ENCODE measurements at places on chromosomes 11 and 22.

DNA sequence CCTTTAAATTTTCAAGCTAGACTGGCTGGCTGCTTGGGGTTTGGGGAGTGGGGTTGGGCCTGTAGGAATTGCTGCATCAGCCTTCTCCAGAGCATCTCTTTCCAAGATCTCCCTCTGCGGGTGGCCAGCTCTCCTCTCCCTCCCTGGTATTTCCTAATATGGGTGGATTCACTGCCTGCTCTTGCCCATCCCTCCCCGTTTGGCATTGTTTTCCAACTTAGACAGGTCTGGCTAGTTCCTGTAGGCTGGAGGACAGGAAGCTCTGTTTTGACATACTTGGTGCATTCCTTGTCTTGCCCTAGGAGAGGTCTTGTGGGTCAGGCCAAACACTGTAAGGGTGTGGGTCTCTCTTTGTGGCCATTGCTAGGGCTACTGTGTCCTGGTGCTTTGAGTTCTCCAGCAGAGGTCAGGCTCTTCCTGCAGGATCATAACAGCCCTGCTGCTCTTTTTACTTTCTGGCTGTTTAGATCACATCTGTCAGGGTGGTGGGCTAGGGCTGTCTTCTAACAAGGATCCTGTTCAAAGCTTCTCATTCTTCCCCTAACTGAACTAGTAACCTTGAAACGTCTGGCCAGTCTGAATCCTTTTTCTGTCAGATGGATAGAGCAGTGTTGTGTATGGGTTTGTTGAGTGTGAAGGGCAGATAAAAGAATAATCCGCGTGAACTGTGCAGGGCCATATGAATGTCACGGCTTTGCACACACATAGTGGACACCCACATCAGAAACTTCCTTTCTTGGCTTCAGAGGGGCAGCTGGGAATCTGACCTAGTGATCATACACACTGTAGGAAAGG, 18.3 kb upstream of the MICALL1 start:
- peak; percentile 55 for DNase-seq

DNA sequence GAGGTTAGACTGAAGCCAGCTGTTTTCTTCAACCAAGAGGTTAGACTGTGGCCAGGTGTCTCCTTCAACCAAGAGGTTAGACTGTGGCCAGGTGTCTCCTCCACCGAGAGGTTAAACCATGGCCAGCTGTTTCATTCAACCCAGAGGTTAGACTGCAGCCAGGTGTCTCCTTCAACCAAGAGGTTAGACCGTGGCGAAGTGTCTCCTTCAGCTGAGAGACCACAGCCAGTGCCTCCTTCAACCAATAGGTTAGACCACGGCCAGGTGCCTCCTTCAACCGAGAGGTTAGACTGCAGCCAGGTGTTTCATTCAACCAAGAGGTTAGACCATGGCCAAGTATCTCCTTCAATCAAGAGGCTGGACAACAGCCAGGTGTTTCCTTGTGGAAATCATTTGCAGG, 498.1 kb downstream of the TBC1D22A start:
- no peak for DNase-seq

DNA sequence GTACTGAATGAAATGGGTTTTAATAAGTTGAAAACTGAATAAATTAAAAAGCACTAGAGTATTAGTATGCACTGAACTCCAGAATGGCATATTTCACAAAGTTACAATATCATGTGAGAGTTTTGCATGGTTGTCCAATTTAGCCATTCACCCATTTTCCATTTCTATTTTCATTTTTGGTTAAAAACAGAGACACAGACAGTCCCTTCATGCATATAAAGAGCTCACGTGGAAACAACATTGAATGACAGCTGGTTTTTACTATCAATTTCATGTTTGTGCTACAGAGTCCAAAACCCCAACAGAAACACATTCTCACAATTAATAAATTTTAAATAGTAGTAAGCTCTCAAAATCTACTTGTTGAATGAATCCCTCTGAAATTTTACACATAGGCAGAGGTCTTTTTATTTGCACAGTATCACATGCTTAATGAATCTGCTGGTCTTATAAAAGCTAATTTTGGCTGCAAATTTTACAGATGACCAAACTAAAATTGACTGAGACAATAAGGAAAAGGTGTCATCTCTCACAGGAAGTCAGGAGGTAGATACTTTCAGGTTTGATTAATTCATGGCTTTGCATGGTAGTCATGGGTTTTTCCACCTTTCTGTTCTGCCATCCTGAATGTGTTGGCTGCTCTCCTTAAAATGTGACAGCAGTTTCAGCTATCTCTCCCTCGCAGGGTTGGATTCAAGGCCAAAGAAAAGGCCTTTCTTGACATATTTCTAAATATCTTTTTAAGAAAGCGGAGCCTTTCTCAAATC, 20.6 kb upstream of the DDI1 start:
- no peak for DNase-seq

DNA sequence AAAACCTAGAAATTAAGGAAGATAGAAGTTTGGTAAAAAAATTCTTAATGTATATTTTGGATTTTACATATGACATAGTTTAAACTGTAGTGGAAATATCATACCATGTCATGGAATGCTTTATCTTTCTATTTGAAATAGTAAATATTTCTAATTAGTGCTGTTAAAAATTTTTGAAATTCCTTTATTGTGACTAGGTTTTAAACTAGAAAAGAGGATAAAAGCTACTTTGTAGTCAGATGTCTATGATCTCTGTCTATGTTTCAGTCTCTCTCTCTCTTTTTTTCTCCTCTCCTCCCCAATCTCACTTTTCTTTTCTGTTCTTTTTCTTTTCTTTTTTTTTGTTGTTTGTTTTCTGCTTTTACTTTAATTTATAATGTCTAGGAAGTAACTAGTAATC, 226.2 kb downstream of the TMEM135 start:
- DNase-seq = no peak

- DNase-seq = no peak
Observed at GRCh38 chr11:6402561-6402981, 12.3 kb downstream of the SMPD1 start.

GRCh38 chr11:128603003-128603696, 15.8 kb upstream of the ETS1 start:
- no peak for DNase-seq

GRCh38 chr22:32354360-32355351, 3.0 kb upstream of the RFPL3 start:
- peak; percentile 52 for DNase-seq

GRCh38 chr11:128689591-128689947, 4.3 kb upstream of the FLI1 start:
- DNase-seq = no peak

GRCh38 chr11:34960277-34960676, 43.9 kb downstream of the PDHX start:
- no peak for DNase-seq

GRCh38 chr11:61126256-61126655, 24.0 kb downstream of the CD5 start:
- no peak for DNase-seq

- DNase-seq = no peak
Observed at GRCh38 chr22:36982136-36982535, 37.1 kb downstream of the TST start.

GRCh38 chr11:112235750-112236390, 9.6 kb downstream of the PTS start:
- no peak for DNase-seq

GRCh38 chr11:69943506-69943905, 124.3 kb upstream of the FGF3 start:
- no peak for DNase-seq

DNA sequence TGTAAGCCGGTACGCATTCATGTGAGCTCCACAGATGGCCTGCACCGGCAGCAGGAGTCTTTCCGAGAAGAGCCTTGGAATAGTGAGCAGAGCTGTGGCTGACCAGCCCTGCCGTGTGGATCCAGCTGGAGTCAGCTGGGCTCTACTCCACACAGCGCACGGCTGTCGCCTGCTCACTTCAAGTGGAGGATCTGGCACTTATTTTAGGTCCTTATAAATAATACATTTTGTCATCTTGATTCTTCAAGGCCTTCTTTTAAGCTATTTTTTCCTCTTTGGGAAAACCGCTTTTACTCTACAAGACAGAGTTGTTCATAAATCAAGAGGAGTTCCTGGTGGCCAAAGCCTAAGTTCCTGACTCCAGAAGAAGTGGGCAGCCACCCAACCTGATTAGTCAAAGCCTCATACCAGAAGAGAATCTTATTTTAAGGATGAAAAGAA, 93.8 kb downstream of the KCNC1 start:
- DNase-seq = no peak

DNA sequence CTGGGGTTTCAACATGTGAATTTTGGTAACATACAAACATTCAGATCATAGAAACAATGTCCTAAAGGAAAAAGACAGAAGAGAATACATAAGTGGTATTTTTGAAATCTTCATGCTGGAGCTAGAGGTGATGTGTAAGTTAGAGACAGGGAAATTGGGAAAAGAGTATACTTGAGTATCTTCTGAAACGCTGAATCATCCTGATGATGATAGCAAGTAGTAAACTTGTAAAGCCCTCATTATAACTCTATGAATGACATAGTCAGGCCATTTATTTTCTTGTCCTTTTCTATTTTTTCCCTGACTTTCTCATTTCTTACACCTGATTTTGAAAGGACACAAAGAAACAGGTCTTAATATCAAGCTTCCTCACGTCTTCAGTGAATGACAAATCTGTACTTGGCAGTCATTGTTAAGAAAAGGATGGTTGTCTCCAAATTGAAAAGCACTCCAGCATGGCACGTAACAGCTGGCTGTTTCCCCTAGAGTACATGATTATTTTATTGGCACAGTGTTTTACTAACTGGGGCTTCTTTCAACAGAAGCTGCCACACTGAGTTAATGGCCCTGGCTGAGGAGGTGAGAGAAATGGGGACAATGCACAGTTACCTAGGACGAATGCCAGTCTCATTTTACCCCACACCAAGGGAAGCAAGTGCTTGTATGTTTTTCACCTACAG, 140.7 kb upstream of the CTSC start:
- no peak for DNase-seq

- no peak for DNase-seq
Observed at GRCh38 chr11:35354644-35355043, 64.7 kb downstream of the SLC1A2 start.

DNA sequence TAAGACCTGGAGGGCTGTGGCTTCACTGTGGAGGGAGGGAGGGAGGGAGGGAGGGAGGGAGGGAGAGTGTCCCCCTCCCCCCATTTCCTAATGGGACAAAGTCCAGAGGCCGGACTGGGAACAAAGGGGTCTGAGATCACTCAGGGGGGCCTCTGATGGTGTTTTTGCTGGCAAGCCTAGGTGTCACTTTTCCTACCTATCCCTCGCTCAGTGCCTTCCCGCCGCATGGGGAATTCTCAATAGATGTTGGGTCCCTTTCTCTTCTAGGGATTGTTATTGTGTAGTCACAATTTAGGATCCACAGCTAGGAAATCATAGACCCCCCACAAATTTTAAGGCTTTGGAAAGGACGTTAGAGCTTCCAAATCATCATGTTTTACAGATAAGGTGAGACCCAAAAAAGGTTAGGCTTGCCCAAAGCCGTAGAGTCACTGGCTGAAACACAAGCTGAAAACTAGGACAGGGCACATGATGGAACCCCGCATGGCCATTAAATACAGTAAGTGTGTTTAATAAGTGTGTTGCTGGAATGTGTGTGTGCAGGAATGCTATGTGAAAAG, 4.8 kb upstream of the FTH1 start:
- DNase-seq = no peak

DNA sequence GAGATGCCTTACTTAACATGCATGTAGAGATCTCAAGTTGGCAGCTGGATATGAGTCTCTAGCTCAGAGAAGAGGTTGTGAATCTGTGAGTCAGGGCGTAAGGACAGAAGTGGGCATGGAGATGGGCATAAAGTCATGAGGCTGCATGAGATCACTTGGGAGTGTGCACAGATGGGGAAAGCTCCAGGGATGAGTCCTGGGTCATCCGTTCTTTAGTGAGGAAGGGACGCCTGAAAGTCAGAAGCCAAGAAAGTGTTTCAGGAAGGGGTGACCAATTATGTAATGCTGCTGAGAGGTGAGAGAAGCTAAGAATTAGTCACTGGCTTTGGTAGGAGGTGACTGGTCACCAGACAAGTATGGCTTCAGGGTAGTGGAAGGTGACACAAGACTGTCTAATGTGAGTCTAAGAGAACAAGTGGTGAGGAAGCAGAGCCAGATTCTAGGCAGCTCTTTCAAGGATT, 6.7 kb downstream of the ACP2 start:
- no peak for DNase-seq

GRCh38 chr22:35615156-35615555, 2.0 kb downstream of the MB start:
- no peak for DNase-seq

- DNase-seq = peak; percentile 78
Observed at GRCh38 chr22:27461470-27461869, 340.1 kb downstream of the MN1 start.

- no peak for DNase-seq
Observed at GRCh38 chr11:117690484-117691217, 106.4 kb downstream of the DSCAML1 start.

- no peak for DNase-seq
Observed at GRCh38 chr11:71490731-71491390, 36.2 kb upstream of the KRTAP5-7 start.

DNA sequence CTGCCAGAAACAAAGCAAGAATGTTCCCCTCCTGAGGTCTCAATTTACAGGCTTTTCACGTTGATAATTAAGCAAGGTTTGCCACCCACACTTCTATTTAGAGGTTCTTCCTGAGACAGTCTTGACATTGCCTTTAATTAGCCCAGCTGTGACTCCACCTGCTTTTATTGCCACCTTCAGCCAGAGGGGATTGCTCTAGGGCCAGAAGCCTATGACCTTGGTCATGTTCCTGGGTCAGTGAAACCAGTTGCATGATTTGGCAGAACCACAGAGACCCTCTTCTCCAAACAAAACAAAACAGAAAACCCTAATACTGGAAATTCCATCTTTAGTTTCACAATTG, 89.8 kb downstream of the APIP start:
- DNase-seq = no peak

- DNase-seq = no peak
Observed at GRCh38 chr11:121291319-121291718, 1.3 kb upstream of the SC5D start.

- DNase-seq = no peak
Observed at GRCh38 chr11:77959434-77959833, 35.0 kb downstream of the INTS4 start.

DNA sequence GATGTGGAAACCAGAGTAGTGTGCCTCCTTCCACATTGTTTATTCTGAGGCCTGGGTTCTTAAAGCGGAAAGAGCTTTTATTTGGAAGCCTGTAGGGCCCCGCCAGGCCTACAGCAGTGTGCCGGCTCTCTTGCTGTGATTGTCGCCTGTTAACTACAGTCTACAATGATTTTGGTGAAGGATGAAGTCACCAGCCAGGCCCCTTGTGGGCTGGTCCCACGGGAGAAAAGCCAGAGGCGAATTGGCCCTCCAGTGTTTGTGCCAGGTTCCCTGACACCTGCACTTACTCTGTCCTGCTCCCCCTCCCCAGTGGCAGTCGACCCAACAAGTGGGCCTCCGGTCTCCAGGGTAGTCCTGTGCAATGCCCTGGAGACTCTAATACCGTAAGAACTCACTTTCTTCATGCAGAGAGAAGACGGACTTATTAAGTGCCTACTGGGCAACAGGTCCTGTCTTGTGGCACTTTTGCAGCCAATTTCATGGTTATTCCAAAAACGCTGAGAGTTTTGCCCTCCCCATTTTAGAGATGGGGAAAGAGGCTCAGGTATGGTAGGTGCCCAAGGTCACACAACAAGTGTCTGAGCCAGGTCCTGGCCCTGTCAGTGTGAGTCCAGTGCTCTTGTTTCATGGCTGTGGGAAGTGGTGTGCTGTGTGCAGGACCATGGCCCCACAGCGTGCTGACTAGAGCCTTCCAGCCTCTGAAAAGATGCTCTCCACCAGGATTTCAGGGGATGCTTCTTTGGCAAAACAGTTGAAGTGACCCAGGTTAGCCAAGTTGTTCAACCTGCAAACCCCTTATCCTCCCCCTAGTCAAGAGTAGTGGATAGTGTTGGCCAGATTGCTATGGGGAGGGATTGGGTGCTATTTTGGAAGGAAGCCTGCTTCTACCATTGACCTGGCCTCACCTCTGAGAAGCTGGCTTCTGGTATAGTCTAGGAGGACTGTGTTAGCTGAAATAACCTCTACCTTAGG, 1.4 kb downstream of the MICAL2 start:
- DNase-seq = no peak

Measured in iPS-NIHi11 (cell line).